ENCODE measurements at places on chromosomes 5 and 9. TPM values are rescaled to one million over a fixed set of nuclear protein-coding genes. Genes with fewer than 3 reads are reported as not detected.

Gene FOXD1
- total RNA-seq: 0.99 TPM

Gene SLC6A19
- not detected for total RNA-seq

Gene EIF4E1B
- not detected for total RNA-seq

Gene CBY3
- 0.47 TPM for total RNA-seq

Gene C9
- not detected for total RNA-seq

Gene DOCK8
- 163 TPM for total RNA-seq

Gene CDX1
- not detected for total RNA-seq

Gene IFNB1
- 0.87 TPM for total RNA-seq

Gene GFI1B
- not detected for total RNA-seq

Gene PCDHB7
- not detected for total RNA-seq

Gene PLGRKT
- total RNA-seq: 28.5 TPM

Gene HMCN2
- total RNA-seq: not detected

Gene MARCHF3
- 6.1 TPM for total RNA-seq

Gene SOWAHA
- total RNA-seq: not detected

Gene LHX3
- total RNA-seq: not detected

Gene GNPDA1
- total RNA-seq: 88.3 TPM

Gene UCK1
- 22.1 TPM for total RNA-seq

Gene DAB2
- total RNA-seq: not detected

Gene PCDHB14
- total RNA-seq: not detected

Gene TSSK1B
- not detected for total RNA-seq

Gene OR1Q1
- not detected for total RNA-seq

Gene PCDHGB6
- 0.09 TPM for total RNA-seq

Gene C1QTNF3
- 1.4 TPM for total RNA-seq

Gene TCOF1
- 117 TPM for total RNA-seq

Gene CTXN3
- not detected for total RNA-seq

Gene EQTN
- total RNA-seq: not detected

Gene ANAPC2
- 39.6 TPM for total RNA-seq

Gene SPACA9
- 1.9 TPM for total RNA-seq

Gene RANBP3L
- not detected for total RNA-seq

Gene ARHGEF28
- not detected for total RNA-seq

Gene IFNA6
- not detected for total RNA-seq

Gene LRRC26
- total RNA-seq: not detected

Gene CARTPT
- not detected for total RNA-seq

Gene FGD3
- 41.6 TPM for total RNA-seq

Gene NMUR2
- total RNA-seq: not detected

Gene CYFIP2
- total RNA-seq: 351 TPM
